ENCODE measurements at places on chromosomes 6 and 20. TPM values are rescaled to one million over a fixed set of nuclear protein-coding genes. Genes with fewer than 3 reads are reported as not detected.

- H3K4me1 ChIP-seq, result peaks cover 10% of the 10 kb centered on the region
- H3K27ac ChIP-seq, result no peak overlapping the region
- H3K36me3 ChIP-seq, result no peaks in the 10 kb centered on the region
These were observed 92.8 kb downstream of the ATRN start for GRCh38 chr20:3563548-3564177.

DNA sequence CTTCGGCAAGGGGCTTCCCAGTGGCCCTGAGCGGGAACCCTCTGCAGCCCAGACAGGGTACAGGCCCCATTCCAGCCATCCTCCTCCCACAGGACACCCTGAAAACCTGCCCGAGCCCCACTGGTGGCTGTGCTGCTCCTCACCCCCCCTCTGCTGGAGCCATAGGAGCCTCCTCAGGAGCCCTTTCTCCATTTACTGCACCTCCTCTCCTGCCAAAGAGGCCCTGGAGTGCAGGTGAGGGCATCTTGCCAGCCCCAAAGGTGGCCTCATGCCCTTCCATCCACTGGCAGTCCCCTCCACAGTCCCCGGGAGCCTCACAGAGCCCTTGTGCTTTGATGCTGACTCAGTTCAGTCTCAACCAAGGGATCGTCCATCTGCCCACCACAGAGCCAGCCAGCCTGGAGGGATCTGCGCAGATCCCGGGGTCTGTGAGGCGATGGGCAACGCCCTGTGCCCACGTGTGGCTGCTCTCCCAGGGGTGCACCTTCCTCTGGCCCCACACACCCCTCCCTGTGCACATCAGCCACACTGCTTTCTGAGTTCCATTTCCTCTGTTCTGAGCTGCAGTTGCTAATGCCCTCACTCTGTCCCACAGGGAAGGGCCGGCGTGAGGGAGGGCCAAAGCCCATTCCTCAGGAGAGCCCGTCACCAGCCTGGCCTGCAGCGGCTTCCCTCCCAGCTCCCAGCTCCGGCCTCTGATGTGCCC, 228.5 kb downstream of the DLL1 start:
- no peak for DNase-seq
- no peak overlapping the region for H3K4me3 ChIP-seq
- H3K27ac ChIP-seq, result no peak overlapping the region
- H3K4me1 ChIP-seq, result peaks cover 11% of the 10 kb centered on the region

DNA sequence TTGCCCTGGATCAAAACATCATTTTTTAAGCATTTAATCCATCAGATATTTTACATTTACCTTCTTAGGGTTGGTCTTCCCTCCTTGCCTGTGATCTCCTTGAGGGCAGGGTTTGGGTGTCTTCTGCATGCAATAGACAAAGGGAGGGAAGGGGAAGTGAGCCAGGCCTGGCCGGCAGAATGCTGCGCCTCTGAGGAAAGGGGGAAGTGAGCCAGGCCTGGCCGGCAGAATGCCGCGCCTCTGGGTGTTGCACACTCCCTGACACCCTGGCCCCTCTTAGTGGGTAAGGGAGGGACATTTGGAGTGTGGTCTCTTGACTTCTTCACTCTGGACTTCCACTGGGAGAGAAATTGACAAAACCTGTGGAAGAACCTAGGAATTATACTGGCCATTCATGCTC, 12.4 kb downstream of the PSMF1 start:
- H3K36me3 ChIP-seq, result peaks cover 69% of the 10 kb centered on the region
- DNase-seq, result no peak
- H3K4me3 ChIP-seq, result no peak overlapping the region
- H3K27ac ChIP-seq, result no peak overlapping the region

DNA sequence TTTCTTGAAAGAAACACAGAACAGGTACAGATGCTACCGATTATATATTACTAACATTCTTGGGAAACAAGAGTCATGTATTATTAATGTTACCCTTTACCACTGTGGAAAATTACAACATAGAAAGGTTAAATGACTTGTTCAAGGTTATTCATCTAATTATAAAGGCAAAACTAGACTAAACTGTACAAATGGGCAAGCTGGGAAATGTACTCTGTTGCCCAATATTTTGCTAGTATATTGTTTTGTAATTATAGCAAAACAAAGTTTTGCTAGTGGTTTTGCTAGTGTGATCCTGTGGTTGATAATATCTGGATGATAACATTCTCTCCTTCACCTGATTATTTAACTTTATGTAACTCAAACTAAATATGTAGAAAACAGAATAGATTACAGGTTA, 96.5 kb downstream of the TINAG start:
- H3K27me3 ChIP-seq, result no peaks in the 10 kb centered on the region
- H3K4me3 ChIP-seq, result no peak overlapping the region
- DNase-seq, result no peak

- peaks cover 2% of the 10 kb centered on the region for H3K27me3 ChIP-seq
- DNase-seq, result peak; percentile 17
- no peak overlapping the region for H3K27ac ChIP-seq
These were observed 128.7 kb downstream of the DNAH8 start for GRCh38 chr6:38843798-38844197.

- H3K4me3 ChIP-seq, result no peak overlapping the region
- H3K27me3 ChIP-seq, result peaks cover 27% of the 10 kb centered on the region
- H3K36me3 ChIP-seq, result no peaks in the 10 kb centered on the region
- DNase-seq, result no peak
These were observed 57.8 kb upstream of the TPD52L1 start for GRCh38 chr6:125095580-125096301.

- no peak for DNase-seq
- H3K4me1 ChIP-seq, result peaks cover 37% of the 10 kb centered on the region
These were observed 106.3 kb downstream of the PRKN start for GRCh38 chr6:162621246-162621645.

DNA sequence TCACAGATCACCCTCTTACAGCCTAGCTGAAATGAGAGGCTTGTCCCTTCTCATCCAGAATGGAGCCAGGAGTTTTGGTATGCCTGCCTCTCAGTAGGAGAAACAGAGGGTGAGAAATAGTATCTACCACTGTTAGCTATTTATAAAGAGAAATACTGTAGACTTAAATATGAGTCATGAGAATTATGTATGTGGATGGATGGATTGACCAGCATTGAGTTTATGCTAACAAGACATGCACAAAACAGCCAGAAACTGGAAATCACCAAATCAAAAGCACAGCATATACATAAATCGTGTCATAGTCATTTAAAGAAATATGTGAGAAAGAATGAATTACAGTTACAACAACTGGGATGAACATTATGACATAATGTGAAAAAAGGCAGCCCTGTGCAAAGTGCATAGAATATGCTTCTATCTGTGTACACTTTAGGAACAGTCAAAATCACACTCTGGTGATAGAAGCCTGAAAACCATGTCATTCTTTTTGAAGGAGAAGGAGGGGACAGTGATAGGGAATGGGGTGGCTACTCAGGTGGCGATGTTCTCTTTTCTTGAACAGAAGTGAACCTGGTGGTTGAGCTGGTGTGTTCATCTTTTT, 79.8 kb upstream of the KIF25 start:
- H3K4me3 ChIP-seq, result no peak overlapping the region
- H3K27ac ChIP-seq, result no peak overlapping the region
- H3K27me3 ChIP-seq, result no peaks in the 10 kb centered on the region

DNA sequence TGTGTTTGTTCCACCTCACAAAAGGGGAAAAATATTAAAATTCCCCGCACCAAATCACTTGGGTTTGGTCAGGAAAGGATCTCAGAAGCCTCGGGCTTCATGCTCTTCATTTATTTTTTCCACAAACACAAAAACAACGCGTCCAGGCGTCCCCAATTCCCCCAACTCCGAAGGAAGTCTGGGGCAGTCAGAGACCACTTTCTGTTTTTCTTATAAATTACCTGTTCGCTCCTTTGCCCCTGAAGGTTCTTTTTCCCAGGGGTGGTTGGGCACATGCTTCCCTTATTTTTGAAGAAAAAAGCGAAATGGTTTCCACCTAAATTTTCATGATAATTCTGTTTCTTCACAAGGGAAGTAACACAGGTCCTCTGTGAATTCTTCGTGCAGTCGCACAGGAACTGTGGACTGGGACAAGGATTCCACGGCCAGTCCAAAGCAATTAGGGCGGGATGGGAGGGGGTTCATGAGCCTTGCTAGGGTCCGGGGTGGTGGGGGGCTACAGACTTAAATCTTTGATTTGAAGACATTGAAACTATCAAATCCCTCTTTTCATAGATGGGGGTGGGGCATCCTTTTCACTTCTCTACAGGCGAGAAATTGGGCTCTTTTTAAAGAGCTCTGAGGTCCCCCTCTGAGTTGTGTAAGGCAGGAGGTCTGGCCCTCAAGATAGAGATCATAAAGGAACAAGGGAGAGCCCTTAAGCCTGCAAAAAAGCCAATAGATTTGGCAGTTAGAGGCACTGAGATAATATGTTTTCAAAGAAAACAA, 30.5 kb upstream of the HFE start:
- H3K36me3 ChIP-seq, result no peaks in the 10 kb centered on the region
- H3K27me3 ChIP-seq, result no peaks in the 10 kb centered on the region
- no peak for DNase-seq
- peak overlapping the region; percentile 89 for H3K4me3 ChIP-seq

DNA sequence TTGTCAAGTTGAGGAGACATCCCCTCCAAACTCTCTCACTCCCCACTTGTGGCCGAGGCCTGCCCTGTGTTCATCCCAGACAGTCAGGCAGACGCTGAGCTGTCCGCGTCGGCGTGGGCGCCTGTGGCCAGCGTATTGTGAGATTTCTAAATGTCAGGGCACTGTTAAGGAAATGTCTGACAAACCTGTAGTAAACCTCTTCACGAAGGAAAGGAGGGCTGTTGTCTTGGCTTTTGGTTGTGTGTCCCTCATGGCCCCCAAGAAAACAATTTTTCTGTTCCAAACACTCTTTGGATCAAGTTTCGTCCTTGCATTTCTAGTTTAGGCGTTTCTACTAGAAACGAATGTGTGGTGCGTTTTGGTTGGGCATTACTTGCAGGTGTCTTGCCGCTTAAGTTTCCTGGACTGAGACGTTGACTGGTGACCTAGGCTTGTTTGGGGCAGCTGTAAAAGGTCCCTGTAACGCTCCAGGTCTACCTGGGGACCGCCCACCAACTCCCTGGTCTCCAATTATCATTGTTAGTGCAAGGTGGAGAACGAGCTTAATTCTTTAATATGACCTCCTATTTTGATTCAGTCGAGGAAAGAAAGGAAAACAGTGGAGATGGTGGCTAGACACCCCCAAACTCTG, 8.7 kb upstream of the POU3F2 start:
- H3K27ac ChIP-seq, result no peak overlapping the region
- no peaks in the 10 kb centered on the region for H3K36me3 ChIP-seq
- DNase-seq, result no peak
- H3K4me1 ChIP-seq, result peaks cover 48% of the 10 kb centered on the region
- H3K4me3 ChIP-seq, result peak overlapping the region; percentile 88
- peaks cover 95% of the 10 kb centered on the region for H3K27me3 ChIP-seq

DNA sequence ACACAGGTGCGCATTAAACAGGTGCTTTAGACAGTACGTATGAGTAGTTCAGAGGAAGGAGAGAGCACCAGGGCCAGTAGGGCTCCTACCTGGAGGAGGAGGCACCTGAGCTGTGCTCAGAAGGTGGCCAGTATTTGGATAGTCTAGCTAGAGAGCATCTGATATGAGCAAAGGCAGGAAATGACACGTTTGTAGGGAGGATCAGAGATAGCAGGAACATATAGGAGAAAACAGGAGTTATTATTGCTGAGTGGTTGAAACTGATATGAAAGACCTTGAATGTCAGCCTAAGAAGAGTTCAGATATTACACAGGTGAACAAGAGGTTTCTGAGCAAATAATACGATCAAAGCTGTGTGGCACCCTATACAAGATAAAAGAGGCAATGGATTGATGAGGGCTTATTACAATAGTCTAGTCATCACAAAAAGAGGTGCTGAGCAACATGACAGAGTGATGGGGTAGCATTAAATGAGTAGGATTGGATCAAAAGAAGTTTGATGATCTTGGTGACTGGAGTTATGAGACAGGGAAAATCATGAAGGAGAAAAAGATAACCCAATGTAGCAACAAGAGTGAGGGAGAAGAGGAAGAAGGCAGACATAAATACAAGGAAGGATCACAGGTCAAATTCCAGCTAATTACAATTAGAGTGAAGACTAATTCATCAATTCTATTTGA, 69.8 kb upstream of the HIVEP1 start:
- H3K27me3 ChIP-seq, result no peaks in the 10 kb centered on the region
- H3K36me3 ChIP-seq, result no peaks in the 10 kb centered on the region
- H3K4me1 ChIP-seq, result peaks cover 19% of the 10 kb centered on the region
- H3K27ac ChIP-seq, result no peak overlapping the region
- H3K4me3 ChIP-seq, result no peak overlapping the region
- no peak for DNase-seq

DNA sequence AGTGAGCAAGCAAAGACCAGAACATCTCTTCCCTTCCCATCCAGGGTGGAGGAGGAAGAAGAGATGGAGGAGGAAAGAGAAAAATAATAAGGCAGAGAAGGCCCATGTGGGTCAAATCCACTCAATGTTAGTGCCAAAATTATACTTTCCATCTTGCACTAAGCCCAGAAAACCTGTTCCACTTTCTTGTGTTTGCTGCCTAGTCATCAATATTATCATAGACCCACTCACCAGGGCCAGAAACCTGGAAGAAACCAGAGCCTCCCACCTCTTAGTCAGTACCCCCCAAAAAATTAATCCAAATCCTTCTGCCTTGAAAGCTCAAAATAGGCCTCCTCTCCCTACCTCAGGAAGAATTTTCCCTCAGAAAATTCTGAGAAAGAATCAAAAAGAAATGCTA, 171.1 kb downstream of the SOD2 start:
- no peak overlapping the region for H3K4me3 ChIP-seq
- H3K4me1 ChIP-seq, result 0 out of 2 replicates have a peak, but pooled peaks cover 3% of the 10 kb centered on the region
- H3K27ac ChIP-seq, result no peak overlapping the region

DNA sequence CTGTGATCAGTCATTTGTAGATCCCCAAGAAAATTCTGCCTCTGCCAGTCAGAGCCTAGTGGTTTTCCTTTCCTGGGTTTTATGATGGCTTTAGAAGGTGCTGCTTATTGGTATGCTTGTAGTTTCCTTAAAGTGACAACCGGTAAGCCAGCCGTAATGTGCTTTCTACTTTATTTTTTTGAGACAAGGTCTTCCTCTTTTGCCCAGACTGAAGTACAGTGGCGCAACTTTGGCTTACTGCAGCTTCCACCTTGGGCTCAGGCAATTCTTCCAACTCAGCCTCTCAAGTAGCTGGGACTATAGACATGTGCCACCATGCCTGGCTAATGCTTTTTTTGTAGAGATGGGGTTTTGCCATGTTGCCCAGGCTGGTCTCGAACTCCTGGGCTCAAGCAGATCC, 23.5 kb downstream of the MCM8 start:
- H3K4me1 ChIP-seq, result peaks cover 15% of the 10 kb centered on the region
- DNase-seq, result no peak
- H3K27ac ChIP-seq, result no peak overlapping the region
- H3K36me3 ChIP-seq, result peaks cover 61% of the 10 kb centered on the region
- H3K4me3 ChIP-seq, result no peak overlapping the region

Gene OR2B6
- total RNA-seq, result not detected

Gene PROKR2
- 2.0 TPM for total RNA-seq

Gene APCDD1L
- total RNA-seq, result 2.4 TPM

Gene GSTA4
- 12.6 TPM for total RNA-seq

Measured in WTC11 (cell line).